ENCODE measurements at places on chromosomes 6 and 20.

GRCh38 chr6:154403788-154404187 lies 47.2 kb upstream of the IPCEF1 start:
- no peak for DNase-seq

GRCh38 chr6:10890151-10890550 lies 3.3 kb downstream of the SYCP2L start:
- no peak for DNase-seq

- DNase-seq: no peak
Observed at GRCh38 chr20:48642105-48642880, 185.5 kb downstream of the PREX1 start.

GRCh38 chr6:163395831-163396185 lies 18.7 kb upstream of the QKI start:
- no peak for DNase-seq

DNA sequence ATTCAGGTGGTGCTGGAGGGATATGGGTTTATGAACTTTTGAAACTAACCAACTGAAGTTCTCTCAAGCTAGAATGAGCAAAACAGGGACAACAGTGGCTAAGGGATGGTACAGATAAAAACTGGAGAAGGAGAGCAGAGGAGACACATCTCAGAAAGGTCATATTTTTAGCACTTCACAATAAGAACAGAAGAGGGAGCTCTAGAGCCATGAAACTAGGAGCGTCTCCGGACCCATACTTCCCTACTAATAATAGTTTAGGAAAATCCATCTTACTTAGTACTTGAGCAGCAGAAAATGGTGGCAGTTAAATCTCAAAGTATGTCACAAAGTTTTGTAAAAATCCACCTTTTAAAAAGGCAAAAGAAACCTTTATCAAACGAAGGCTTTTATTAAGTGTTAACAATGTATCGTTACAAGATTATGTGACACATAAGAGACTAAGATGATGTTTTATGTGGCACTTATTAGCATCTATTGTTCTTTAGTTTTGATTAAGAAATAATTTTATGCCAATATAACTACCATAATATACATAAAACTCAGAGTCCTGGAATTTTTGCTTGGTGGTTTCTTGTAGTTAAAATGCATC lies 278.6 kb downstream of the TBC1D32 start:
- peak; percentile 52 for DNase-seq

- DNase-seq: peak; percentile 71
Observed at GRCh38 chr6:28981431-28981832, 23.7 kb downstream of the ZNF311 start.

DNA sequence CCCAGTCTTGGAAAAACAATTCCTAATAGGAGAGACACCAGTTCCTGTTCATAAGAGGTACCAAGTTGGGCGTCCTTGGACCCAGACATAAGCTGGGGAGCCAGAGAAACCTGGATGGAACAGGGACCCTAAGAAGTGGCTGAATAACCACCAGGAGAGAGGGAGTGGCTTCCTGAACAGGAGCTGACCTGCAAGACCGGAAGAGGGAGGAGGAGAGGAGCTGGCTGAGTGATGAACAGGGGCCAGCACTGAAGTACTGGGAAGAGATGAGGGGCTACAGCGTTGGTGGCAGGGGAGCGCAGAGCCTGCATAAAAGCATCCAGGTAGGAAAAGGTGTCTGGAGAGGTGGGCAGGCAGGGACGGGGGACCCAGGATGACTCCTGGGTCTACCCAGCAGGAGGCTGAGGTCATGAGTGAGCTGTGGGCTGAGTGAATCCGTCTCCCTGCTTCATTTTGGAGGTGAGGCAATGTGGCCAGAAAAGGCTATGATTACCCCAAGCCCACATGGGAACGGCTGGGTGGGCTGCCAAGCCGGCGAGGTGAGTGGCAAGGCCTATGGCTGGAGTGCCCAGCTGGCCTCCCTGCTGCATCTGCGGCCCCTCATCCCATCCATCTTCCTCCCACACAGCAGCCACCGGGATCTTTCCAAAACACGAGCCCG lies 34.4 kb upstream of the ZFAND3 start:
- DNase-seq: no peak

- no peak for DNase-seq
Observed at GRCh38 chr6:140554421-140554820, 1180.0 kb upstream of the CITED2 start.

- no peak for DNase-seq
Observed at GRCh38 chr20:5033566-5033965, 32.3 kb upstream of the SLC23A2 start.

DNA sequence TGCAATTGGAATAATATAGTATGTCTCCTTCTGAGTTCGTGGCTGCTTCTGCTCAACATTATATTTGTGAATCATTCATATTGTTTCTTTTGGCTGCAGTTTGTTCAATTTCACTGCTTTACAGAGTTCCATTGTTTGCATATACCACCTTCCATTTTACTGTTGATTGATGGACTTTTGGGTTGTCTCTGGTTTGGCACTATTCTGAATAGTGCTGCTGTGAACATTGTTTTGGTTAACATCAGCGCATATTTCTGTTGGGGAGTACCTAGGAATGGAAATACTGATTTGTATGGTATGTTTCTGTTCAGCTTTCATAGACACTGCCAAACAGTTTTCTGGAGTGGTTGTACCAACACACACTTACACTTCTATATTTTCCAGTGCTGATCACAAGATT lies 46.9 kb downstream of the UST start:
- no peak for DNase-seq

GRCh38 chr6:45300736-45301135 lies 27.4 kb upstream of the RUNX2 start:
- DNase-seq: no peak

- DNase-seq: no peak
Observed at GRCh38 chr6:5435449-5435848, 174.1 kb downstream of the FARS2 start.

- no peak for DNase-seq
Observed at GRCh38 chr6:106184629-106185028, 98.5 kb downstream of the PRDM1 start.

- no peak for DNase-seq
Observed at GRCh38 chr6:104509355-104509754, 350.4 kb downstream of the HACE1 start.

DNA sequence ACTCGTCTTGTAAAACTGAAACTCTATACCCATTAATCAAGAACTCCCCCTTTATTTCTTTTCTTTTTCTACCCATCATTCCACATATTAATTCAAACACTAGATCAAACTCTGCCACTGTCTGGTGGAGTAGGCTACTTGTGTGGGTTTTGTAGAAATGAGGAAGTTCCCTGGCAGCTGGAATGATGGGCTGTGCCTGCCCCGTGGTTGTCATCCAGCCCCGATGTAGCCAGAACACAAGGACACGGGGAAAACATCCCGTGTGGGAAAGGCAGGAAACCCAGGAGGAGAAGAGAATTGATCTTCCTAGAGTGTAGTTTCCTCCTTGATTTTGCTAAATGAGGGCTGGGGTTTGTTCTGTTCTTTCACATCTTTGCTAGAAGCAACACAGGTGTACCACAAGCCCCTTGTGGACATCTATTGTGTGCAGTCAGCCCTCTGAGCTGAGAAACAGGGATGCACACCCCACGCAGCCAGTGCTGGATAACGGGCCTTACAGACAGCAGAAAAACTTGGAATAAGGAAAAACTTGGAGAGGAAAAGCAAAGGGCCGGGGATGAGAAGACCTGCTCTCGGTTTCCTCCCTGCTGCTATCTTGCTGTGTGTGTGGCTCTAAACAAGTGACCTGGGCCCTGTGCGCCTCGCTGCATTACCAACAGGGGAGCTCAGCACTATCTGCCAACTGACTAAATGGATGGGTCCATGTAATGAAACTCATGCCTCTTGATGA lies 88.0 kb downstream of the SCML4 start:
- DNase-seq: no peak

GRCh38 chr6:5498579-5498899 lies 237.2 kb downstream of the FARS2 start:
- no peak for DNase-seq

DNA sequence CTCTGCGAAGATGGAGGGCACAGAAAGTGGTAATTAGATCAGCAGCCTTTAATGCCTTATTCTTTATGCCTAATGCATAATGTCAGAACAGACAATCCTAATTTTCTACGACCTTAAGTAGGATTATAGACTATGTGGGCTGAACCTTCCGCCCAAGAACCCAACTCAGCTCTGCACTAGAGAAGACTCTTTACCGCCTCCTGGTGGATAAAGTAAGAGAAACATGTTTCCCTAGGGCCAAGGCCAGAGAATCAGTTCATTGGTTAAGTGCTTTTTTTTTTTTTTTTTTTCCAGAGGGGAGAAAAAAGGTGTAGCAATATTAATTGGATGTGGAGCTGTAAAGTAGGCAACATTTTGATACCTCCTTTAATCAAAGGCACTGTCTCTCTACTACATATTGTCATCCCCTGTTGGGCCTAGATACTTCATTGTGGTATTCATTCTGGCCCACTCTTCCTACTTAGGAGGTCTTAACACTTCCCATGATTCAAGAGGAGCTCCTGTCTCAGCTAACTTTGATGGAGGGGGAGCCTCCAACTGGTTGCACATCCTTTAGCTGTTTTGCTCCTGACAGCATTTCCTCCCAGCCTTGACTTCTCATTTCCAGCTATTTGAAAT lies 124.9 kb upstream of the NRN1 start:
- DNase-seq: peak; percentile 45

DNA sequence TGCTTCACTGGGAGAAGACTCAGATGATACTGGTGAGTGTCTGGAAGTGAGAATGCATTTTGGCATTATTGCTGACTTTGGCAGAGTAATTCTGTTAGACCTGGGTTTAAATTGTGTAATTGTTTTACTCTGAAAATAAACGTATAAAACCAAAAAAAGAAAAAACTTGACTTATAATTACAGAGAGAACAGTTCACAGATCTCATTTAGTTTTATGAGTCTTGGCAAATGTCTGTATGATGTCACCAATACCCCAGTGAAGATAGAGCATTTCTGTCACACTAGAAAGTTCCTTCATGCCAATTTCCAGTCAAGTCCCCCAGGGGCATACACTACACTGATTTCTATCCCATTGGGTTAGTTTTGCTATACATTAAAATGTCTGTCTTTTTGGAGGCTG lies 67.3 kb downstream of the SMAP1 start:
- no peak for DNase-seq

GRCh38 chr6:6654599-6655575 lies 66.4 kb downstream of the LY86 start:
- no peak for DNase-seq

- DNase-seq: peak; percentile 85
Observed at GRCh38 chr6:156699017-156699421, 78.2 kb upstream of the ARID1B start.

DNA sequence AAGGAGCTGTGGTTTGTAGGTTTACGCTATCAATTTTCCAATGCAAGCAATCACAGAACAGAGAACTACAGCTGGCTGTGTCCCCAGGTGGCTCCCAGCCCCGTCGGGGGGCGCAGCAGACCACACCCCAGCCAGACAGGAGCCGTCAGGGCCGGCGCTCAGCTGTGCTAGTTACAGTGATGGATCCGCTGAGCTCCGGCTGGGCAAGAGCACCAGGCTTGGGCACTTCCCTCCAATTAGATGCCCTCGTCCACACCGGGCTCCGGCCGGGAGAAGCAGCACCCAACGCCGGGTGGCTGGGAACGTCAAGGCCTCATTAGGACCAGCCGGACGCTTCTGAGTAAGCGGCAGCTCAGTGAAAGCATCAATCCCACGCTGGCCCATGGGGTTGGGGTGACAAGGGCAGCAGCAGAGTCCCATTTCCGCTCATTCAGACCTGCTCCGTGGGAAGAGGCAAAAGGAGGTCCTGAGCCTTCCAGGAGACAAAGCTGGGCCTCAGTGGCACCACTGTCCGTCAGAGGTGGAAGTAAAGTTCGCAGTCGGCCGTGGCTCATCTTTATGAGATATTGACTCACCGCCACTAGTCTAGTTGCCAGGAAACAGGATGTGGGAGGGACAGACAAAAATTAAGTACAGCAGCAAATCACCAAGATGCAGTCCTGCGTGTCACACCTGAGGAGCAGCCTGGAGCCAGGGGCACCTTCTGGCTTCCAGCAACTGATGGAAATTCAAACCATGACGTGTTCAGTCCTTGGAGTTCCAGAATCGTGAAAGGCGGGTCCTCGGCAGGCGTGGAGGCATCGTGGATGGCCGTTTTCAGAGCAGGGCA lies 164.1 kb downstream of the TAF4 start:
- DNase-seq: no peak

DNA sequence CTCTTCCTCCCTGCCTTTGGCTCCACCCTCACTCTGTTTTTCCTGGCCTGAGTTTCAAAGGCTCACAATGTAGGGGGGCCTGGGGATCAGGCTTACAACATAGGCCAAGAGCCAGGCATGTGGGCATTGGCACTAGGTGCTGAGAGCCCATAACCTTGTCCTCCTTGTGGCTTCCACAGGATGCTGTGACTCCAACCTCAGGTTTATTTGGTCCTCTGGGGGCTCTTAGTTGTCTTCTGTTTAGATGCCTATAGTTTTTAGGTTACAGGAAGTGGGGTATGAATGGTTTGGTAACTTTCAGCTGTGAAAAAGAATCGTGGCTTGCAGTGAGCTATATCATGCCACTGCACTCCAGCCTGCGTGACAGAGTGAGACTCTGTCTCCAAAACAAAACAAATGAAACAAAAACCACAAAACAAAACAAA lies 25.6 kb downstream of the MMP24 start:
- no peak for DNase-seq

GRCh38 chr20:20295621-20296498 lies 72.0 kb upstream of the INSM1 start:
- no peak for DNase-seq

GRCh38 chr6:37513576-37513975 lies 13.9 kb upstream of the CCDC167 start:
- no peak for DNase-seq

DNA sequence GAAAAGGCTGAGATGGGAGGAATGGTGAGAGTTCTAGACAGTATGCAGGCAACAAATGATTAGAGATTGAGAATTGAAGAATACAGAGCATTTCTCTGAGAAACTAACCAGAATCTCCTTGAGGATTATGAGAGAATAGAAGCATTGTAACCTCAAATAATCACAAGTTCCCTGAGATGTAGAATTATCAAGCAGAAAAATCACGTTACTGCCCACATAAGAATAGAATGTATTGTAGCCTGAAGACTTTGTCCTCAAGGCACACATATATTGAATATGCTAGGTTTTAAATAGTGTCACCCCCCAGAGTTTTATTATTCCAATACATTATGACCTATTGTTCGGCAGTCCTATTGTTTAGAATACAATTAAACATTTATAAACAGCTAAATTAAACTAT lies 57.2 kb downstream of the CNKSR3 start:
- no peak for DNase-seq

DNA sequence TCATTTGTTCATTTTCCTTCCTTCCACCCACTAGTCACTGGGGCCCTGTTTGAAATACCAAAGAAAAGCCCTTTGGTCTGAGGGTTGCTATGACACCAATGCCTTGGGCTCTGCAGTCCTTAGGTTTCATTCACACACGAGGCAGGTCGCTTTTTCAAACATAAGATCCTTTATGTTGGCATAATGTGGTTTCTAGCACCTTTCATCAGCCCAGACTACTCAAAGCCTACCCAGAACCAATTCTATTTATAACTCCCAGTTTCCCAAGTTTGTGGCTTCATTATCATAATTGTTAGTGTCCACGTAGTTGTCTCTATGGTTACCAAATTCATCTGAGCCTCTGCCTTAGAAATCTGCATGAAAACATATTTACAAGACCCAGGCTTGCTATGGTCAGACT lies 6.6 kb upstream of the TP53RK start:
- no peak for DNase-seq

GRCh38 chr6:83442752-83443151 lies 11.9 kb upstream of the ME1 start:
- DNase-seq: no peak

GRCh38 chr20:17845701-17846475 lies 122.7 kb downstream of the SNX5 start:
- DNase-seq: peak; percentile 39
